ENCODE measurements at places on chromosomes 3 and 15.

- no peak for DNase-seq
Observed at GRCh38 chr3:55541016-55541415, 53.9 kb upstream of the WNT5A start.

- DNase-seq = no peak
Observed at GRCh38 chr3:53941184-53941583, 49.5 kb upstream of the SELENOK start.

- DNase-seq = no peak
Observed at GRCh38 chr3:70856414-70857162, 544.1 kb upstream of the MDFIC2 start.

DNA sequence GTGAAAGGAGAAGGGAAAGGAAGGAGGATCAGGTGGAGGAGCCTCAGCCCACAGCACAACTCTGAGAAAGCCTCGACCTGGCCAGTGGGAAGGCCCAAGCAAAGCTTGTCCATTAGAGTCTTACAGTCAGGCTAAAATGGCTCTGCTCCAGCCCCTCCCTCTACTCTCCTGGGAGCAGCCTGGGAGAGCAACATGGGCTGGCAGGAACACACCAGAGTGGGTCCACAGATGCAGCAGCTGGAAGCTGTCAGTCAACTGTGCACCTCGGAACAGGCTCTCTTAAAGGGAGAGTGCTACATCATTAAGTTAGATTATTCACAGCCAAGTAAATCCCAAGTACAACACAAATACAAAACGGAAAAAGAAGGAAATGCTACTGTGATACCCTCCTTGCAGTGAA lies 98.0 kb upstream of the LIMD1 start:
- DNase-seq = no peak

GRCh38 chr15:72919936-72920465 lies 132.3 kb upstream of the NEO1 start:
- no peak for DNase-seq

- no peak for DNase-seq
Observed at GRCh38 chr3:43895573-43895972, 204.8 kb downstream of the ABHD5 start.

DNA sequence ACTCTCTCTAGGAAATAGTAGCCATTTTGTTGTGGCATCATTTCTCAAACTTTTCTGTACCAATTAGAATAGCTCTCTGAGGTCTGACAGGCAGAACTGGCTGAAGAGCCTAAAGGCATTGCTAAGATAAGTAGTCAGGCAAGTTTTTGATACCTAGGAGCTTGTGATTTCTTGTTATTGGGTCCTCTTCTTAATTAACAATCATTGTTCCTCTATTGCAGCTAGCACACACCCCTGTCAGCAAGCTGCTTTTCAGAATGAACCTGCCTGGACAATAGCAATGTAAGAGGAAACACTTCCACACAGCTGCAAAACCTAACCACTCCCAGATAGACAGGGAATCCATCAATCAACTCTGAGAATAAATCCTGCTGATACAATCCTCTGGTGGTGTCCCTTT lies 403.9 kb upstream of the TBL1XR1 start:
- no peak for DNase-seq

DNA sequence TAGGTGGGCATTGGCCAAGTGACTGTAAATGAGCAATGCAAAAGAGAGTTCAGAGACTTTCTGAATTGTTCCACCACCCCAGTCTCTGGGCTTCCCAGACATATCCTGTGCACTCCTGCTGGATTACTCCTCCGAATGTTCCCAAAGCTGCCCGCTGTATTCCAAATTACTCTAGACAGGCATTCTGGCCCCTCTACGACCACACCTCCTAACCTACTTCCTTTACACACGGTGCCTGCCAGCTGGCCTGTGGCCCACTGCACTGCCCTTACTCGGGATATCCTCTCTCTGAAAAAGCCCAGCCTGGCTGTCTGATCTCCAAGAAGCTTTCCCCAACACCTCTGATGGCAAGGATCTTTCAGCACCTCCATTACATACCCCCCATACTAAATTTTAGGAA lies 66.6 kb downstream of the DUT start:
- no peak for DNase-seq

- no peak for DNase-seq
Observed at GRCh38 chr3:43497422-43497821, 124.4 kb downstream of the ANO10 start.

- DNase-seq = no peak
Observed at GRCh38 chr15:68303134-68303533, 25.6 kb downstream of the FEM1B start.

GRCh38 chr3:188559856-188560255 lies 405.9 kb downstream of the LPP start:
- no peak for DNase-seq

GRCh38 chr3:129399895-129400357 lies 28.5 kb downstream of the EFCAB12 start:
- DNase-seq = no peak

GRCh38 chr3:177595530-177596188 lies 398.4 kb upstream of the TBL1XR1 start:
- no peak for DNase-seq

DNA sequence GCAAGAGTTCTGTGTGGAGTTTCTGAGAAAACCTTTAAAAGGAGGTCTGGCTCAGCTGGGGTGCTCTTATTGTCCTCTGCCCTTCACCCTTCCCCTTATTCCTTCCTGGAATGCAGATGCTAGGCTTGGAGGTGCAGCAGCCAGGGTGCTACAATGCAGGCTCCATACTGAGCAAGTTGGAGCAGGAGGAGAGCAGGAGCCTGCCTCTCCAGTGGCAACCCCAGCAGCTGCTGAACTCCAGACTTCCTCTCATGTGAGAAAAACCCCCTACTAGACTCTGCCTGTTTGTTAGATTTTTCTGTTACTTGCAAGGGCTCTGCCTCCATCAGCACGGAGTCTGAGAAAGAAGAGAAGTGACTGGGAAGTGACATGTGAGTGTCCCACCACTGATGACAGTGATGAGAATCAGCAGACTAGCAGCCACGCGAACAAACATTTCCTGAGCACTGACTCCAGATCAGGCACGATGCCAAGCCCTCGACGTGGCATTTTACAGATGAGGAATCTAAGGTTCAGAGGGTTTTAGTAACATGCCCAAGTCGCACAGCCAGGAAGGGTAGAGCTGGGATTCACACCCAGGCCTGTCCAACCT lies 16.1 kb upstream of the RARRES1 start:
- DNase-seq = no peak

DNA sequence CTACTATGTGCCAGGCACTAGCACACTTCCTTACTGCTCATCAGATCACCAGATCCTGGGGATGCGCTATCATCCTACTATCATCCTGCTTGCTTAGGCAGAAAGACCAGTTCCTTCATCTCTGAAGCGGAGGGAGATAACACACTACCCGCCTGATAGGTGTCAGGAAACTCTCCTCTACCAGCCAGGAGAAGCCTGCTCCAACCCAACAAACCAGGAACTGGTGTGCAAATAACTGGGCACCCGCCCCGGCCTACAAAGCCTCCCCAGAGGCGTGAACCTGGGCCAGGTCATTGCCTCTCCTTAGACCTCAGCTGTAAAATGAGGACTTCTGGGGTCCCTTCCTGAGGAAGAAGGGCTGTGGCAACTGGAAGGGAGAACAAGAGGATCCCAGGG lies 61.5 kb downstream of the HOMER2 start:
- no peak for DNase-seq
